ENCODE measurements at places on chromosomes 12 and 14.

GRCh38 chr12:49907352-49907751 lies 3.7 kb upstream of the FAIM2 start:
- DNase-seq = no peak

- no peak for DNase-seq
Observed at GRCh38 chr12:131829791-131830334, 1.7 kb downstream of the MMP17 start.

GRCh38 chr12:116121453-116121871 lies 156.0 kb downstream of the MED13L start:
- DNase-seq = no peak

DNA sequence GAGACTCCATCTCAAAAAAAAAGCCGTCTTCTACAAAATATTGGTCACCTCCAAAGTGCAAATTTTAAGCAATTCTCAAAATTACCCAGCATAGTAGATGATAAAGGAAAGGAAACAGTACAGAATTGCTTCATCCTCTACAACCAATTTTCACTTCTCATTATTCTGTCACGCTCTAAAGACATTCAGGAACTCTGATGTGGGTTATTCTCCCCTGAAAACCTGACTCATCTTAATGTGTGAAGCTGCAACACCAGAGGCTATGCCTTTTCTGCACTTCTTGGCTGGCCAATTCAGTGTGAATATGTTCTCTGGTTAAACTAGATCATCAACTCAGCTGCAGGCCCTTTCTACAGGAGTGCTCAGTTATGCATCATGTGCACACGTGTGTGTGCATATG lies 11.0 kb downstream of the PTGER2 start:
- DNase-seq = no peak

DNA sequence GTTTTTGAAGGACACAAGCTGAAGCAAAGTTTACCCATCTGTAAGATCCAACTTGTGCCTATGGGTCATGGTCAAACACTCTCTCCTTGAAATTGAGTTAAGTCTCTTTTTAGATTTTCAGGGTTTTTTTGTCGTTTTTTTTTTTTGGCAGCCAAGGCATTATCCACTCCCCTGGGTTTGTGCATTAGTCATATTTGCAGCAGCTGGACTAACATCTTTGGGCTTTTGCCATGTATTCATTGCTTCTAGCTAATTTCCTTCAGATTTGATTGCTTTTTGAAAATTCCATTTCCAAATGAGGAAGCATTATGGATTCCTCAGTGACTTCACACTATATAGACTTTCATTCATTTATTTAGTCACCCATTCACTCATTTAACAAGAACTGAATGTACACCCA lies 80.3 kb upstream of the SRRM4 start:
- no peak for DNase-seq

DNA sequence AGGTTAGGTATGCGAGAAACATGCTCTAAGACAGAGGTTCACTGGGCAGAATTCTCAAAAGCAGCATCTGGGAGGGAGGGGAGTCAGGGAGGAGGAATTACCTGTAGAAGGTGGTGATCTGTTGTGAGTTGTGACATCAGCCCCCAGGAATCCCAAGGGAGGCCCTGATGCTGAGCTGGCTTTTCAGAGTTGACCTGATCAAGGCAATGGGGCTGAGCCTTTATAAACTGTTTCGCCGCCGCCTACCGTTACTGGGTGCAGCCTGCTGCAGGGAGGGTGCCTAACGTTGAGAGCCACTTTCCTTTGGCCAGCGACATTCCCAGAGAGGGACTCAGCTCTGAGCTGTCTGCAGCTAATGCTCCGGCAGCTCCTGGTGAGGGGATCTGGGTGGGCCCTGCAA lies 257.9 kb upstream of the TMEM132C start:
- DNase-seq = no peak

DNA sequence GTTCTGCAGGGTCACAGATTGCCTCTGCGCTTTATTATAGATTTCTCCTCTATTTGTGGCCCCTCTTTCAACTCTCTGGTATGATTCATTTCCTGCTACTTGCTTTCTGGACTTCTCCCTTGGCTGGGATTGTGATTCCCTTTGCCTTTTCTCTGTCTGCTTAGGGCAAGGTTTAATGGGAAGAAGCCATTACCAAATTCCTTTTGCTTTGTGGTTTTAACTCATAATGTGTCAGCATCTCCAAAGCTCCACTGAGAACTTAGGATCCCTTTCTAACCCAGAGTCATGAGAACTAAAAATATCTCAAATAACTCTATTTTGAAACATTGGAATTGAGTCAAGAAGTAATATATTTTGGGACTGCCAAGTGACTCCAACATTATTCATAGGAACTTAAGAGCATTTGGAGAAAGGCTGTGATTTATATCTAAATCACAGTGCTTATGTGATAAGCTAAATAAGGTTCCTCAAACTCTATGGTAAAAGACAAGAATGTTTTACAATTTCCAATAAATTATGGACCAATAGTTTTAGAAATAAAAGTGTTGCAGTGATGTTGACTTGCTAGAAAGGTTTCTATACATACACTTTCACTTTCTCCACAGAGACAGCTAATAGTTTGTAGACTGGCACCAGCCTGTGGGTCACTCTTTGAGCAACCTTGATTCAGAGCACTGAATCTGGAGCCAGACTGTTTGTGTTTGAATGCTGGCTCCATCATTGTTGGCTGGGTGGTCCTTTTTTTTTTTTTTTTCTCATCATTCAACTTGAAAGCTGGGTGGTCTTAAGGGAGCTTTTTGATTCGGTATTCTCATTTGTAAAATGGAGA lies 93.9 kb downstream of the DACT1 start:
- no peak for DNase-seq

DNA sequence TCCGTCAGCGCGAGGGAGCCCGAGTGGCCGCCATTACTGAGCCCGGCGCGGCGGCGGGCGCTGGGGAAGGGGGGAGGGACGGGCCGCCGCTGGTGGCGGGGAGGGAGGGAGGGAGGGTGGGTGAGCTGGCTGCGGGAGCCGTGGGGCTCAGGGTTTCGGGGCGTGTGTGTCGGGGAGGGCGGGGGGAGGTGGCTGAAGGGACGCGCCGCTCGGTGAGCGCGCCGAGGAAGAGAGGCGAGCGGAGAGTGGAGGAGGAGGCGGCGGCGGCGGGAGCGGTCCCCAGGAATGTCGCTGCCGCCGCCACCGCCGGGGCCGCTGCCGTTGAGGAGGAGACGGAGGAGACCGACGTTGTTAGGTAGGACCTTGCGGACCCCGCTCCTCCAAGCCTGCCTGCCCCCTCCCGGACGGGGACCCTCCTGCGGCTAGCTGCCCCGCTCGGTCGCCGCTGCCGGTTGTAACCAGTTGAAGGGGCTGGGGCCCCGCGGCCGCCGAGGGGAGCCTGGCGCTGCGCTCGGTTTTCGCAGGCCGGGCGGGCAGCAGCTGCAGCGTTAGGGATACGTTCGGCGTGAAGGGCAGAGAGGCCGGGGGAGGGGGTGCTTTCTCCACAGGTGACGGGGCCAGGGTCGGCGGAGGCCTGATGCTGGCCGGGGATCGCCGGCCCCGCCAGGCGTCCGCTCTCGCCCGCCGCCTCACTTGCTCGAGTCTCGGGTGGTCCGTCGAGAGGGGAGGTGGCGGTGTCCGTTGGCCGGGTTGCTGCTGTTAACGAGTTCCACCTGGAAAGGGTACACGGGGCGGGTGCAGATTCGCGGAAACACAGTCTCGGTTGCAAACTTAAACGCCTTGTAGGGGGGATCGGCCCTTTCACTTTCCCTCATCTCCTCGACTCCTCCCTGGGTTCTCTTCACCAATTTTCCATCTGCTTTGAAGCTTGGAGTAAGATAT lies at the start of gene ARHGAP5:
ARHGAP5 (plus strand) TSS at position 224 of the 942 bp plus-strand sequence. CDS start 13,366 bp downstream, outside the sequence.
- DNase-seq = no peak

DNA sequence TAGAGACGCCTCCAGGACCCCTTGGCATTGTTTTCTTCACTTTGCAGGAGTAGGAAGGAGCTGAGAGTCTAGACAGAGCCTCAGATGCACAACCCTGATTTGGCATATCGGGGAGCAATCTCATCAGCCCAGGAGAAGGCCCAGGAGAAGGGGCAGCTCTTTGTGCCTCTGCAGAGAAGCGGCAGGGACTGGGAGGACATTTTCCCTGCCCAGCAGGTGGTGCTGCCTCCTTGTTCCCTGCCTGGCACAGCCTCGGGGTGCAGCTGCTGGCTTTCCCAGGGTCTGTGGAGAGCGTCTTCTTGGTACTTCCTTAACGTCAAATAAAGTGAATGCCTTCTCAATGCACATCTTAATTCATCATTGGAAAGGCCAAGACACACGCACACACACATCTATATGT lies 419.5 kb downstream of the TMEM121 start:
- DNase-seq = peak; percentile 46

GRCh38 chr14:104865631-104866441 lies 768 bp downstream of the CEP170B start:
- no peak for DNase-seq

GRCh38 chr14:91238661-91239060 lies 5.8 kb downstream of the GPR68 start:
- DNase-seq = no peak

DNA sequence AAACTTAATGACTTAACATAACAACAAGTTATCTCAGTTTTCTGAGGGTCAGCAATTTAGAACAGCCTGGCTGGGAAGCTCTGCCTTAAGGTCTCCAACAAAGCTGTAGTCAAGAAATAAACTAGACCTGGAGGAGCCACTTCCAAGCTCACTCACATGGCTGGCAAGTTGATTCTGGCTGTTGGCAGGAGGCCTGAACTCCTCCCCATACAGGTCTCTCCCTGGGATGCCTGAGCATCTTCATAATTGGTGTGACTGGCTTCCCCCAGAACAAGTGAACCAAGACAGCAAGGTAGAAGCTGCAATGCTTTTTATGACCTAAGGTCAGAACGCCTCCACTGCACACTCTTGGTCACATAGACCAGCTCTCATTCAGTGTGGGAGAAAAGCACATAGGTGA lies 128.3 kb downstream of the SAMD4A start:
- DNase-seq = no peak

DNA sequence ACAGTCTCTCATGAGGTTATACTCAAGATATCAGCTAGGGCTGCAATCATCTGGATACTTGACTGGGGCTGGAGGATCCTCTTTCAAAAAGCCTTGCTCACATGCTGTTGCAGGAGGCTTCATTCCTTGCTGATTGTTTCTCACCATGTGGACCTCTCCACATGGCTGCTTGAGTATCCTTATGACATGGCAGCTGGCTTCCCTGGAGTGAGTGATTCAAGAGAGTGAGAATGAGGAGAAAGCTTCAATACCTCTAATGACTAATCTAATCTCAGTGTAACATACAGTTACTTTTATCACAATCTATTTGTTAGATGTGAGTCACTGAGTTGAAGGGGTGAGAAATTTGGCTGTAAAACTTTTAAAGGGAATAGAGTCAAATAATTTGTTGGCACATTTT lies 14.4 kb upstream of the SDR39U1 start:
- DNase-seq = peak; percentile 43

- no peak for DNase-seq
Observed at GRCh38 chr14:80988735-80989429, 33.5 kb downstream of the TSHR start.

DNA sequence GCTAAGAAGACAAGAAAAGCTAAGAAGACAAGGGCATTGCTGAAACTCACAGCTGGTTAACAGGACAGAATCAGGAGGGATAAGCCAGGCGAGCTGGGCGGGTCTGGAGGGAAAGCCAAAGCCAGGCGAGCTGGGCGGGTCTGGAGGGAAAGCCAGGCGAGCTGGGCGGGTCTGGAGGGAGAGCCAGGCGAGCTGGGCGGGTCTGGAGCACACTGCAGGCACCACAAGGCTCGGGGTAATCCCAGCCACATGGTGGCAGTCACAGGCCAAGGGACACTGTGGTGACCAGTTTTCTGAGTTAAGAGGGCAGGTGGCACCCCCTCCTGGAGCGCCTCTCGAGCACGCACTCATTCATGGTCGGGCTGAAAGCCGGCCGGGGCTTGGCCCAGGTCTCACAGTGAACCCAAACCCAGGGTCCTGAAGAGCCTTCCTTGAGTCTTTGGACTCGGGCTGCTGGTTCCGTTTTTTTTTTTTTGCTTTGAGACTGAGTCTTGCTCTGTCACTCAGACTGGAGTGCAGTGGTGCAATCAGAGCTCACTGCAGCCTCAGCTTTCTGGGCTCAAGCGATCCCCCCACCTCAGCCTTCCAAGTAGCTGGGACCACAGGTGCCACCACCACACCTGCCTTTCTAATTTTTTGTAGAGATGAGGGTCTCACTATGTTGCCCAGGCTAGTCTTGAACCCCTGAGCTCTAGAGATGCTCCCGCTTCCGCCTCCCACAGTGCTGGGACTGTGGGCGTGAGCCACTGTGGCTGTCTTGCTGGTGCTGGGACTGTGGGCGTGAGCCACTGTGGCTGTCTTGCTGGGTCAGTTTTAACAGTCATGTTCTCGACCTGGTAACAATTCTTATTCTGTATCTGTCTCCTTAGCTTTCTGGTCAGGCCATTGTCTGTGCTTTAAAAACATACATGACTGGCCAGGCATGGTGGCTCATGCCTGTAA lies 40.2 kb downstream of the HSP90AA1 start:
- peak; percentile 86 for DNase-seq

DNA sequence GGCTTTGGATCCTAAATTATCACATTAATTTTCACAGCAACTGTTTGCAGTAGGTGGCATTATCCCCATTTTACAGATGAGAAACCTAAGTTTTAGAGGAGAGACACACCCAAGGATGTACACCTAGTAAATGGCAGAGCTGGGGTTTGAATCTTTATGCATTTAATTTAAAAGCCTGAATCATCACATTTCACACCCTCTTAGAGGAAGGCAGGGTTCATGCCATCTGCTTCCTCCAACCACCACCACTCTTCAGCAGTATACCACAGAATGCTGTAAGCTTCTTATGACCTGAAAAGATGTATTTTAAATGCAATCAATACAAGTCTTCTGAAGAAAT lies 90.3 kb downstream of the CRADD start:
- no peak for DNase-seq

DNA sequence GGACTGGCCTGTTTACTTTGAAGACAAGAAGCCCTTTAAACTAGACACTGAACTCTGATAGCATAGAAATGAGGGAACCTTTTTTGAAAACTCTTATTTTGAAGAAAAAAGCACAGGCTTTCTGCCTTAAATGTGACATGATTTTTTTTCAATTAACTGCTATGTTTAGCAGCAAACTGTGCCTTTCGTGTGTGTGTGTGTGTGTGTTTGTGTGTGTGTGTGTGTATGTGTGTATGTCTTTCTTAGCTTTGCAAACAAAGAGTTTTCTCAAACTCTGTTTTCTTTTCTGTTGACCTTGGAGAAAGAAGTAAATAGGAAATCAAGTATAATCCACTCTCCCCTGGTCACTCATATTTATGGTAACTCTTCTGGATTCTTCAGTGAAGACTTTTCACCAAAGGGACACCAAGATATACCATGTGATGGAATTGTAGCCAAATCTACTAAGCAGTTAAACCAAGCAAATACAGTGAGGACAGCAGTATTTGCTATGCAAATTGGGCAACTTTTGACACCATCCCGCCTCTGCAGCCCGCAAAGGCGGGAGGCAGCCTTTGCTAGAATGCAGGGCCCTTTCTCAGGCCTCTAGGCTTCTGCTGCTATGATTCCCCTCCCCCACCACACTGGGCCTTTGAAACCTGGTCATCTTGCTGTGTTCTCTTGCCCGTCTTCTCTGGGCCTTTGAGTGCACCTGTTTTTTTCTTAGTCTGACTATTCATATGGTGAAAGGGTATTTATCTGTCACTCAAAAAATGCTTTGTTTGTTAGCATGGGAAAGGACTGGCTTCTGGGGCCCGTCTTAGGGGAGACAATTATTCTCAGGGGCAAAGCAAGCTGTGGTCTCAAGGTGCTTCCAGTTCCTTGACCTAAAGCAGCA lies 107.9 kb downstream of the MYRFL start:
- no peak for DNase-seq

GRCh38 chr12:57623385-57623784 lies 9.6 kb downstream of the B4GALNT1 start:
- DNase-seq = no peak
